ENCODE measurements at places on chromosomes 1 and 21.
A peak's percentile ranks its signal among the peaks of the same experiment; 100 is the strongest.

DNA sequence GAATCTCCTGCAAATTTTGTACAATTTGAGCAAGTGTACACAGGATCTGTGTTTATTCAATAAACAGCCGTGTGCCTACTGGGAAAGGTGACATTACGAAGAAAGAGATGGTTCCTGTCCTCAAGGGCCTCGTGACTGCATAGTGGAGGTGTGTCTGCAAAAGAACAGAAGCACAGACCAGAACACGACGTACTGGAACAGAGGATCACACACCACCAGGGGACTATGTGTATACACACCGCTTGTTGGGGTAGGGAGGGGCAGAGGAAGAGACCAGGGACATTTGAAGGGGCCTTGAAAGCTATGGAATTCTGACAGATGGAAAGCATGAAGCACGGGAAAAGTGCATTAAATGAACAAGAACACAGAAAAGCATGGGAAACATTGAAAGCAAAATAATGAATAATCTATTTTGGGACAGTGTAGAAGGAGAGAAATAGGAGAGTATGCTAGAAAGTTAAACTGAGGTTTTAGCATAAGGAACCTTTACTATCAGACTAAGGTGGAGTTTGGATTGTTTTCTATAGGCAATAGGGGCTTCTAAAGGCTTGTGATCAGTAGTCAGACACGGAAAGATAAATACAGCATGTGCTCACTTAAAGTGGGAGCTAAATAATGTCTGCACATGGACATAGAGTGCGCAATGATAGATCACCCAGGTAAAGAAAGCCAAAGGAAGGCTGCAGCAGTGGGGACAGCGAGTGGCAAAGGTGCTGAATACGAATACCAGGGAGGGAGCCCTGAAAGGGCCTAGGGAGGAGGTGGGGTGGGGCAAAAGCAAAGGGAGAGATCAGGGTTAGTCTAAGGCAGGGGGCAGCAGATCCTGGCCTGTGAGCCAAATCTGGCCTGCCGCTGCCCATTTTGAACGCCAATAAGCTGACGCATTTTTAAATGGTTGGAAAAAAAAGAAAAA, 11.0 kb downstream of the JAK1 start:
- DNase-seq, result no peak

- DNase-seq, result peak; percentile 85
Observed at GRCh38 chr21:35204850-35205541, 155.9 kb upstream of the RUNX1 start.

DNA sequence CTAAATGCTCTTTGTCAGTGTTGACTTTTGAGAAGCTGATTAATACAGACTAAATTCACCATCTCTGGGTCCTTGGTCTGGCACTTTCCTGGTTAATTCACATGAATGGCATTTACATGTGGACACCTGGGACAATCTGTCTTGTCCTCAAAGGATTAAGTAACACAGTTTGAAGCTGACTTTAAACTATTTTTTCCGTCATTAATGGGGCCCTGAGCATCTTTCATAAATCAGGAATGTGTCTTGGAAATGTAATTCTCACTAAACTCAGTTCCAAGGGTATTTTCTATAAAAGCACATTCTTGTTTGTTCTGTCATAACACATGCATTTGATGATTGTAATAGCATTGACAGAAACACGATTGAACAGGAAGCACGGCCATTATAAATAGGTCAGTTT, 26.7 kb upstream of the NBL1 start:
- peak; percentile 20 for DNase-seq

DNA sequence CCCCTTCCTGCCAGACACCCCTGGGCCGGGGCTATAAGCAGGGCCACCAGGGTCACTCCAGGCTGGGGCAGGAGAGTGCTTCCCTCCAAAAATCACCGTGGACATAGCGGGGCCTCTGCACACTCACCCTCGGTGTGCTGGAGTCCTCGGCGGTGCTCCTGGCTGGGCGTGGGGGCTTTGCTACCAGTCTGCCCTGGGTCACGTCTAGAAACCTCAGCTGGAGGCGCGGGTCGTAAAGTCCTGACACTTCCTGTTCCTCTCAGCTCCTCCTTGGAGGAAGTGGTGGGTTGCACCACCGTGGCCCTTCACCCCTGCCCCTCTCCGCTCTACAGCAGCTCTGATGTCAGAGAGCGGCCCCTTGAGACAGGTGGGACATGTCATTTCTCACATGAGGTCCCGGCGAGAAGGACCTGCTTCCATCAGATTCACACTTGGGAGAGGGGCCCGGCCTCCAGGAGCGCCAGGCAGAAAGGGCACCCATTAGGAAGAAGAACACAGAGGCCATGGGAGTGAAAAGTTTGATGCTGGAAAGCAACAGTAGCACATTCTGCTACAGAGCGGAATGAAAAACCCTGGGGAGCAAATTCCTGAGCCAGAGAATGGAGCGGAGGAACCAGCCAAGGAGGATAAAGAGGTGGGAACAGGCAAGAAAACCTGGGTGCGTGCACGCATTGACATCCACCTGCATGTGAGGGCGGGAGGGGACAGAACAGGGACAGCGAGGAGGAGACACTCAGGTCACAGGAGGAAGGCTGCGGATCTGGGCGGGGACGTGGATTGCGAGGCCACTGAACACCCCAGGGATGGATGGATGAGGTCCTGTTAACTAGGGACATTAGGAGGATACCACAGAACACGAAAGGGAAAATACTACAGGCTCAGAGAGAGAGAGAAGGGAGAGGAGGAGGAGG, at the start of gene ITGB2:
Gene ITGB2, minus strand, starts transcription at position 206 of the 911 bp plus-strand sequence. CDS start 10,117 bp downstream, outside the sequence.
- DNase-seq, result no peak

DNA sequence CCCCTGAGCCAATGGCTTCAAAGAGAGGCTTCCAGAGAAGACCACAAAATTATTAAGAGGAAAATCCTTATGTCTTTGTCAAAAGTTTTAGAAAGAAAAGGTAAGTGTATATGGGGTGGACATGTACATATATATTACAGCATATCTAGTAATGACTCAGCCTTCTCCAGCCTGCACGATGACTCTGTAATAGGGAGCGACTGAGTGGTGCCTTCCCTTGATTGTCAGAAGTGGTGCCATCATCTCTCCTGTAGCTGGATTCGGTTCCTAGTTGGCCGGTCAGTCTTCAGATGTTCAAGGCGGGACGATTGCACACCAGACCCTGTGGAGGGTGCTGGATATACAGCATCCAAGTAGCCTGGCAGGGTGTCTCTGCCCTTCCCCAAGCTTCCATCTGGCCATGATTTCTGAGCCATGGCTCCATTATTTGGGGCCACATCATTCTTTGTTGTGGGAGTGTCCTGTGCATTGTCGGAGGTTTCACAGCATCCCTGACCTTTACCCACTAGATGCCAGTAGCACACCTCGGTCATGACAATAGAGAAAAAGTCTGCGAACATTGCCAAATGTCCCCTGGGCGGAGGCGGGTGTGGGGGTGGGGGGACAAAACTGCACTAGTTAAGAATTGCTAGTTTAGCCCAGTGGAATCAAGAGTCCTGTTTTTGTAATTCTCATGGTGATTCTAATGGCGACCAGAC, 206.2 kb upstream of the KAZN start:
- no peak for DNase-seq

DNA sequence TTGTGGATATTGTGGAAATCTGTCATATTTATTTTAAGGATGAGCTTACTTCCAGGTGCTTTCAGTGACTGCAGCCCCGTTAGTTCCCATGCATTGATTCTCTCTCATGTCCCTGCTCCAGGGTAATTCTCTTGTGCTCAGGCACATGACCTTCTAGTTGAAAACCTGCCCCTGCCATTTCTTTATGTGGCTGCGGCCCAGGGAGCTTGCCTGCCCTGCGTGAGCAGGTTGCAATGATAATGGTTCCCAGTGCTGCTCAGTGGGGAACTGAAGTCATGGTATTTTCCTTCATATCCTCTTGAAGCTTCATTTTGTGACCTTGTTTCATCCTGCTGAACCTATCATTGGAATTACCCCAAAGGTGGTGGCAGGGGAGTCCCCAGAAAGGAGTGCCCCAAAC, 229.8 kb downstream of the DISC1 start:
- no peak for DNase-seq

- no peak for DNase-seq
Observed at GRCh38 chr1:170617591-170618330, 46.2 kb upstream of the PRRX1 start.

- DNase-seq, result no peak
Observed at GRCh38 chr21:32143241-32143939, 135.5 kb downstream of the MIS18A start.

GRCh38 chr1:237471377-237471776, 419.3 kb downstream of the ZP4 start:
- no peak for DNase-seq

DNA sequence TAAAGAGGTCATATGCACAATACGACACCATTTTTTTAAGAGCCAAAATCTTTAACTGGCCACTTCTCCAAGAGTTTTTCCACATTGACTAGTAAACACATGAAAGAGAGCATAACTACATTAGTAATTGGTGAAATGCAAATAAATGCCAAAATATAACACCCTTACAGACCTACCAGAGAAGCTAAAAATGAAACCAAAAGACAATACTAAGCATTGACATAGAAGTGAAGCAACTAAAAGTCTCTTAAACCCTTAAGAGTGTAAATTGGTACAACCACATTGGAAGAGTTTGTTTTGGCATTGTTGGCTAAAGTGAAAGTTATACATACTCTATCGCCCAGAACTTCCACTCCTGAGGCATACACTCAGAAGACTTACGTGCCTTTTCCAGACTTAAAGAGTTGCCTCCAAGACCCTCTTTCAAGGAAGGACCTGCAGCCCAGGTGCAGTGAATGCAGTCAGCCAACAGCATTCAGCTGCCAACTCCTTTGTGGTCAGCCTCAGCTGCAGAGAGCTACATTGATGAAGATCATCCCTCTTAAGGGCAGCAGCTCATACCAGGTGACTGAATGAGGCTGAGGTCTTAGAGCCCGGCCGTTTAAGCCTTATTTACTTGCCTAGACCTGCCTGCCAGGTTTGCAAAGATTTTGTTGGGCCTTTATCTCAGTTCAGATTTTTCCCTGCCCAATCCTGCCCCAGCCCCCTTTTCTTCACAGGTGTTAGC, 839.1 kb upstream of the ADGRL2 start:
- no peak for DNase-seq

DNA sequence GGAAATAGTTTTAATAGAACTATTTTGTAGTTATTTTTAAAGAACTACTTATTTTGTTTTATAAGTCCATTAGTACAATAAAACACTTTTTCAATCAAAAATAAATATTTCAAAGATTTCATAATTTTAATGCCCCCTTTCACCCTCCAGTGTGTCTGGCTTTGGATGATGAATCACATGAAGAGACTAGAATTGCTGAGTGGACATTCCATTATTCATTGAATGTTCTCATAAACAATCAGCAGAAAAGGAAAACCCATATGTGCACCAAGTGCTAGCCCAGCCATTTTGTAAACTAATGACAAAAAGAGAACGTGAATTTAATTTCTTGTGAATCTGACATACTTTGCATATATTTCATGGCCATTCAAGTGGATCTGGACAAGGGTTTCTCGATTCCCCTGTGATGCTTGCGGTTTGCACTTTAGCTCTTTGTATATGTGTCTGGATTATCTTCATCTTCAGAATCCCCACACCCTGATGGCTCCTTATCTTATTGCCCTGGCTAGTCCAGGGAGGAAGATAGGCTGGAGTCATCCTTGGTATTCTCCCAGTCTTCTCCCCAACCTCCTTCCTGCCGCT, 20.7 kb upstream of the CHIA start:
- DNase-seq, result no peak

GRCh38 chr1:165844933-165845332, 17.5 kb downstream of the UCK2 start:
- no peak for DNase-seq

DNA sequence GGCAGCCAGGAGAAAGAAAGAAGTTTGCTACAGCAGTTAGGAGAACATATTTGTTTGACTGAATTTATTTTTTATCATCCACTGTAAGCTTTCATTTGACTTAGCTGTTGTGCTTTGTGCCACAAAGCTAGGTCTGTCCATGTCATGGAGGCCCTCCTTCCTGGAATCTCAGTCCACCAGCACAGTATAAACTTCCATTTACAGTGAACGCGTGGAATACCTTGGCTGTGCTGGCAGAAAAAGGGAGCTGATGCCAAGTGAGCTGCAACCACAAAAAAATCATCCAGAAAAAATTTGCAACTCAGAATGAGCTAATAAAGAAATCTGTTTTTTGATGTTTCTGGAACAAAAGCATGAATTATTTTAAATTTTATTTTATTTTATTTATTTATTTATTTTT, 72.6 kb downstream of the ATP6V1G3 start:
- DNase-seq, result peak; percentile 38

- DNase-seq, result no peak
Observed at GRCh38 chr1:184958554-184959353, 15.6 kb downstream of the NIBAN1 start.

DNA sequence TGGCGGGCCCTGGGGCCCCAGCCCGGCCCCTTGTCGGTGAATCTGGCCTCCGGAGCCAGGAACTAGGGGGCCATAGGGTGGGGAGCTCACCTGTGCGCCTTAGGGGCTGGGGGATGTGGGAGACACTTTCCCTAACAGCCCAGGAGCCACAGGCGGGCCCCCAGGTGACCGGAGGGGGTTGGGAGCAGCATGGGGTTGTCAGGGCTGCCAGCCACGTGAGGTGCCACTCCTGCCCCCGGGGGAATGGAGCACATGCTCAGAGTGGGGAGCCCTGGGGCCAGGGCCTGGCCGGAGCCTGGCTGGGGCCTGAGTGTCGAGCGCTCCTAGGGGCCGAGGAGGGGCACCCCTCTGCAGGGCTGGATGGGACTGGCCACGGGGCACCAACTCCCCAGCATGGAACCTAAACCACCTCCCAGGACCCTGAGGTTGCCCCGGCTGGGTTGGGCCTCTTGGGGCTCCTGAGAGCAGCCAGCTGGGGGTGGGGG, 19.9 kb downstream of the PRXL2B start:
- DNase-seq, result no peak

GRCh38 chr1:203682473-203683383, 56.1 kb downstream of the ATP2B4 start:
- DNase-seq, result no peak

- peak; percentile 61 for DNase-seq
Observed at GRCh38 chr1:204493984-204494280, 673 bp downstream of the PIK3C2B start.

DNA sequence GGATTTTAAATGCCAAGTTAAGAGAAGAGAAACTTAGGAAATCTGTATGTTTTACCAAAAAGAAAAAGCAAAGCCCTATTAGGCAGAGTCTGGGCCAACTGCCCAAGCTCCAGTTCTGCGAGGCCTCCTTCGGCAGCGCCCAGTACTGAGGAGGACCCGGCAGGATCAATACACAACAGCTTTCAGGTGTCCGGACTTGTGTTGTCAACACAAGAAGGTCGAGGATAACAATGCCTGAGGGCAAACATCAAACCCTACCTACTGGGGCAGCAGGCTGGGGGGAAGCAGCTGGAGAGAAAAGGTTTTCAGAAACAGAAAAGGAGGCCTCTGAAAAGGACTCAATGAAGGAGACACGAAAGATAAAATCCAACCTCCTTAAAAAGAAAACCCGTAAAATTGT, 98.1 kb upstream of the GJB5 start:
- DNase-seq, result no peak
